ENCODE measurements at places on chromosomes 16 and 17.

- DNase-seq = no peak
These were observed 385 bp upstream of the ZFP1 start for GRCh38 chr16:75147968-75148310.

GRCh38 chr16:87369796-87370719 is 13.5 kb downstream of the FBXO31 start:
- DNase-seq = no peak

- peak; percentile 24 for DNase-seq
These were observed 78.1 kb upstream of the ZFHX3 start for GRCh38 chr16:73125850-73126524.

GRCh38 chr17:78759203-78759968 is 22.7 kb downstream of the CYTH1 start:
- DNase-seq = no peak

- no peak for DNase-seq
These were observed 55.8 kb downstream of the ZFHX3 start for GRCh38 chr16:72992142-72992601.

DNA sequence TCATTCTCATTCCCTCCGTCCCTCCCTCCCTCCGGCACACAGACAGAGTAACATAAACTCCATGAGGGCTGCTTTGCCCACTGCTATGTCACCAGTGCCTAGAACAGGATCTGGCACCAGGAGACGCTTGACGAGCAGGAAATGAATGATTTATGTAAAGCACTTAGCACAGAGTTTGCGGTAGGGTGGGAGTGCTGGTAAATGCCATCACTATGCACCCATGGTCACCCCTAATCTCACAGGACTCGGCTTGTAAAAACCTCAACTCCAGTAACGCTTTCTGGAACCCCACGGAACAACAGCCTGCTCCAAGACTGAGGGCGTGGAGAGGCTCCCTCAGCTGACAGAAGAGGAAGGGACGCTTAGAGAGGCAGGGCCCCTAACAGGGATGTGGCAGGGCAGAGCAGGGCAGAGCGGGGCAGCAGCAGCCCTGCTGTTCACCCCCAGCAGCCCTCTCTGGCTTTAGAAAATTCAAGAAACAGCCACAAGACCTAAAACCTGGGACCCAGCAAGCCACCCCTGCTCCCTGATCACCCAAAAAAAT is 156.9 kb downstream of the C16orf78 start:
- DNase-seq = no peak

GRCh38 chr16:68081861-68082628 is 3.1 kb upstream of the NFATC3 start:
- DNase-seq = no peak

GRCh38 chr16:76194616-76195015 is 82.6 kb upstream of the CNTNAP4 start:
- no peak for DNase-seq

- no peak for DNase-seq
These were observed 5.7 kb upstream of the TCAP start for GRCh38 chr17:39659279-39660010.

- DNase-seq = no peak
These were observed 53.4 kb upstream of the CBX4 start for GRCh38 chr17:79892457-79893241.

GRCh38 chr16:4913774-4914525 is 23.0 kb downstream of the PPL start:
- DNase-seq = no peak

DNA sequence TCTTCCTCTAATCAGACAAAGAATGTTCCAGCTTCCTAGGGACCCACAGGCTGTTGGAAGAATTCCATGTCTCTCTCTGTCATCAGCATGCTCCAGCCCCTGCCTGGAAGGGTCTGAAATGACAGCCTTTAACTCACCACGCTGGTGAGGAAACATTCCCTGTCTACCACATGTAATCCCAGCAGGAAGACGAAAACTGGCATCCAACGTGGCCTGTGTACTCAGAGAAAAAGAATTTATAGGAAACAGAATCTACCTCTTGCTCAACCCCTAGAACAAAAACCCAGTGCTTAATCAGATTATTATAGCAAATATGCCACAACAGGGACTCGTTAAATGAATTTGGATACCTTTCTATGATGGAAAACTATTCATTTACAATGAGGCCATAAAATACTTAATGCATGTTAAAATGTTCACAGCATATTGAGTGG is 147.3 kb upstream of the FOXF1 start:
- peak; percentile 91 for DNase-seq

GRCh38 chr16:52436339-52437276 is 110.3 kb downstream of the TOX3 start:
- DNase-seq = no peak

GRCh38 chr16:85136702-85137322 is 24.5 kb upstream of the CIBAR2 start:
- DNase-seq = no peak

DNA sequence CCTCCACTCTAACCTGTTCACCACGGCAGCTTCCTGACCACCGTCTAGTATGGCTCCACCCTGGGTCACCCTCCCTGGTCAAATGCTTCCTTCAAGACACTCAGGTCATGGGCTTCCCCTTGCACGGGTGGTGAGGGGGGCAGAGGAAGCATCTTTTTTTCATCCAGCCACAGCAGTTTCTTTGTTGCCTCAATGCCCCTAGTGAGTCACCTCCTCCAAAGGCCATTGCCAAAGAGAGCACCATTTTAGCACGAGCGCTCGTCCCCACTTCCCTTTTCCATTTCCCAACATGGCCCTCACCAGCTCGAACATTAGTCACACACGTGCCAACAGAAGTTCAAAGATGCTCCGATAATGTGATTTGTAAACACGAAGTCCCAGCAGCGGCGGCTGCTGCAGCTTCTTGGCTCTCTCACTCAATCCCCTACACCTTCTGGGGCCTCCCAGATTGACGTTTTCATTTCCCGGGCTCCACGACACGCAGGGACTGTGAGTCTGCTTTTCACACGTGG is 134.6 kb downstream of the GAS7 start:
- DNase-seq = no peak

DNA sequence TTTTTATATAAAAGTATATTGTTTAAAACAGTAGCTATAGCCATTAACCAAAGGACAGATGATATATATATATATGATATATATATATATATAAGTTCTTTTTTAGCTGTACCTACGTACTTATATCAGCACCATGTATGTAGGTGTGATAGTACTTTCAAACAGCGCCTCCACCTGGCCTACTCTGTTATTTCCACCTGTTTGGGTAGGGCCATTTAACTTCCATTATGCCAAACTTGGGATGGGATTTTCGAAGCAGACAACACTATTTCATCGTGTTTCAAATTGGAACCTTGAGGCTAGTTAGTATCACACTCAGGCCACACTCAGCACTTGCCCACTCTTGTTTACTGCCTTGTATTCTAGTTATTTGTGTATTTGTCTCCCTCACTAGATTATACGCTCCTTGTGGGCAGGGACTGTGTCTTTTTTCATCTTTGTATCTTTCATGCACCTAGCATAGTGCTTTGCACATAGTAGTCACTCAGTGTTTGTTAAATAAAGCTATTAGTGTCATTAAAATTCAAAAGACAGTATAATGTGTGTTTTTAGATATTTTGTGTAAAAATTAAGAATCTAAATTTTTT is 11.8 kb upstream of the CLTC start:
- no peak for DNase-seq

- DNase-seq = peak; percentile 40
These were observed 21.4 kb downstream of the GALNS start for GRCh38 chr16:88835383-88835782.

DNA sequence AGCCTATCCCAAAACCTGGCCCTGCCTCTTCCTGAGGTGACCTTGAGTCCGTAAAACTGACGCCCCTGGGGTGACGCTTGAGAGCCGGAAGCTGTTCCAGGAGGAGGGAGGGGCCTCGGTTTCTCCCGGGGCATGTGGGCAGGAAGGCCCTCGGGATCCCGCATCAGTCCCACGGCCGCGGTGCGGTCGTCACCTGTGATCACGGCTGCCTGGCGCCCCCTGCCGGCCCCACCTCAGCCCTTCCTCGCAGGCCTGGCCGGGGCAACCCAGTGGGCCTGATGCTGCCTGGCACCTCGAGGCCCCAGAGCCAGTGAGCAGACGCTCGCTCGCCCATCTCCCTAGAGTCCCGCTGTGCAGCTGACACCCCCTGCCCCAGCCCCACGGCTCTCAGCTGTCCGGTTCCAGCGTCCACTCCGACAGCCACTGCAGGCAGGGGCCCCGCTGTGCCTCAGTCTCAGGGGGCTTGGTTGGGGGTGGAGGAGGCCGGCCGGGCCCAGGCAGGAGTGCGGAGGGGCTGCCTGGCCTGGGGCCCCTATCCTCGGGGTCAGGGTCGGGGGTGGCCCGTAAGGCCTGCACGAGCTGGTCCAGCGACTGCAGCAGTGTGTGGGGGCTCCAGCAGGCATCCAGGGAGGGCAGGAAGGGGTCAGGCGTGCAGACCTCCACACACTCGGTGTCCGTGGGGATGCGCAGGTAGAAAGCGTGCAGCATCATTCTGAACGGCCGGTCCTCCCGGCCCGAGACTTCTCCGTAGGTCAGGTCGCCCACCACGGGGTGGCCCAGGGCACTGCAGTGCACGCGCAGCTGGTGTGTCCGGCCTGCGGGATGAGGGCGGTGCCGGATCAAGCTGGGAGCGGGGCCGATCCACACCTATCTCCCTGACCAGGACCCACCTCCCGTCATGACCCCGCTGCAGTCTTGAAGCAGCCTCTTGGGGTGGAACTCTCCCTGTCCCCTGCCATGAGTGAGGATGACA is 2.3 kb downstream of the RPUSD1 start:
- no peak for DNase-seq
